A673 (cell line): ENCODE measurements at places on chromosomes 7 and 10.

DNA sequence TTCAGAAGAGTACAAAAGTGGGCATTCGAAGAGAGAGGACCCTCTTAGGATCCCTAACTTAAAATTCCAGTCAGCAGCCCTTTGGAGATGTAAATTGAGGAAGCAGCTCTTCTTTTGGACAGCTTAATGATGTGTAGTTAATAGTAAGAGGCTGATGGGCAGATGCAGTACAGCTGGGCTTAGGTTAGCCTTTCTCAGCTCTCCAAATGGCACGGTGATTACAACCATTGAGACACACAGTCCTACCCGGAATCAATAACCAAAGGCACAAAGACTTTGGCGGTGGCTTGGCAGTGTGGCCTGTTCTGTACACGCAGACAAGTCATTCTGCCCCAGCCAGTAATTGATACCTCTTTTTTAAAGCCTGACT, 26.8 kb downstream of the GAD2 start:
- no peak for DNase-seq

DNA sequence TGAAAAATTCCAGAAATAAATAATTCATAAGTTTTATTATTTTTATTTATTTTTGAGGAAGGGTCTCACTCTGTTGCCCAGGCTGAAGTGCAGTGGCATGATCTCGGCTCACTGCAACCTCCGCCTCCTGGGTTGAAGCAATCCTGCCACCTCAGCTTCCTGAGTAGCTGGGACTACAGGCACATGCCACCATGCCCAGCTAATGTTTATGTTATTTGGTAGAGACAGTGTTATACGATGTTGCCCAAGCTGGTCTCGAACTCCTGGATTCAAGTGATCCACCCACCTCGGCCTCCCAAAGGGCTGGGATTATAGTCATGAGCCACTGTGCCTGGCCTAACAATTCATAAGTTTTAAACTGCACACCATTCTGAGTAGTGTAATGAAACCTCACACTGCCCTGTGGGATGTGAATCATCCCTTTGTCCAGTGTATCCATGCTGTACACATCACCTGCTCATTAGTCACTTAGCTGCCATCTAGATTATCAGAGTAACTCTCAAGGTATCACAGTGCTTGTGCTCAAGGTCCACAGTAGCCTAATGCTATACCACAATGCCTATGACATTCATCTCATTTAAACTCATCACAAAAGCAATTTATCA, 17.9 kb downstream of the RTKN2 start:
- no peak for DNase-seq

- DNase-seq, result no peak
Measured at GRCh38 chr10:110147961-110148360, 59.4 kb upstream of the MXI1 start.

GRCh38 chr7:118657391-118658005, 433.0 kb downstream of the ANKRD7 start:
- no peak for DNase-seq

DNA sequence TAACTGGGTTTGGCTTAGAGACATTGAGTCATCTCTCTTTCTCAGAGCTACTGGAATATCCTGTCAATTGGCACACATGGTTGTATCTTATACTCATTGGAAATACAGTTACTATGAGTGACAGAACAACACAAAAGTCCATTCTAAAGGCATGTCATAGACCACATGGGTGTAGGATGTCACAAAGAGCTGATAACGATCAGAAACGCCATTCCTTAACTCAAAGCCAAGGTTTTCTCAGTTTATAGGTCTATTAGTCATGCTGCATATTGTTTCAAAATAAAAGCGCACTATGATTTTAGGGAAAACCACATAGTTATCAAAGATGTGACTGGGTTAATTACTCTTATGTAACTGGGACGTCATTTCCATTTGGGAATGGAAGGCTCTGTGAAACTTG, 147.2 kb upstream of the FAM171A1 start:
- peak; percentile 12 for DNase-seq

DNA sequence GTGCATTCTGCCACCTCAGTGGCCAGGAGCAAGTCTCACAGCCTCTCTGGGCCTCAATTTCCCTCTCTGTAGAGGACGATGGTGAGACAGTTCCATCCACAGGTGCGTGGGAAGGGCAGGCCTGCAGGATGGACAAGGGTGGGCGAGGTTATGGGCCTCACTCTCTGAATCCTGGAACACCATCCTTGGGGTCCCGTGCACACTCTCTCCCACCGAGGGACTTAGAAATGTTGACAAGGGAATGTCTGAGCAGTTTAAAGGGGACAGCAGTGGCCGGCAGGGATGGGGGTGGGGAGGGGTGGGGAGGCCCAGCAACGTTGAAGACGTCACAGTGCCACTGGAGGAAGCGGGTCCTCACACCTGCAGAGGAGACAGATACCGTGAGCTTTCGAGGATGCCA, 111.5 kb downstream of the FOXL3 start:
- DNase-seq, result no peak

GRCh38 chr10:66925896-66926715, at the start of gene LRRTM3:
LRRTM3 (plus strand) TSS chr10:66926036.
- DNase-seq, result peak; percentile 83

DNA sequence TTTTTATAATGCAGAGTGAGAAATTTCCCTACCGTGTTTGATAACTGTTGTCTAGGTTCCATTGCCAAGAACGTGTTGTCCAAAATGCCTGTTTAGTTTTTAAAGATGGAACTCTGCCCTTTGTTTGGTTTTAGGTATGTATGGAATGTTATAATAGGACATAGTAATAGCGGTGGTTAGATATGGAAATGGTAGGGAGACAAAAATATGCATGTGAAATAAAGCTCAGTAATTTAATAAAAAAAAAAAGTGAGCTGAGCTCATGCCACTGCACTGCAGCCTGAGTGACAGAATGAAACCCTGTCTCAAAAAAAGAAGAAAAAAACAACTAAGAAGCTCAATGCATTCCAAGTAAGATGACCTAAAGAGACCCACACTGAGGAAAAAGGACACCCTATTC, 72.9 kb downstream of the ZNF783 start:
- DNase-seq, result no peak

- no peak for DNase-seq
Measured at GRCh38 chr7:66169616-66170015, 35.5 kb upstream of the TPST1 start.

DNA sequence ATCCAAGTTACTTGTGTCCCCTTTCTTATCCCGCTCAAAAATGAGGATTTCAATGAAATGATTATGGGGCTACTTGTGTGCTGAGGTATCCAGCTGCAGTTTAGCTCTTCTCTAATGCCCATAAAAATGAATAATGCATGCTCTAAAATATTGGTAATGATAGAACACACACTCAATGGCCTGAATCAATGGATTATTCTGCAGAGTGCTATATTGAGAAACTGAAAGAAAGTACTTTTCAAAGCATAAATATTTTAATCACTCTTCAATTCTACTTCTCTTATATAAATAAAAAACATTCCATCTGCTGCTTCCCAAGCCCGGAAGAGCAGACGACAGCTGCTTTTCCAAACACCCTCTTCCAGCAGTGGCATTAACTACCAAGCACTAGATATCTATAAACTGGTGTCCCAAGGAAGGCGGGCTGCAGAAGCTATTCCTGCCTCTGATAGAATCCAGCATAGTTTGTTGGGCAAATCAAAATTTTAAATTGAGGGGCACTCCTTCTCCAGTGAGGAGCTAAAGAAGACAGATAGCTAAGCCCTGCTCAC, 284.9 kb upstream of the AOAH start:
- no peak for DNase-seq

GRCh38 chr10:121710971-121711370, 112.7 kb upstream of the FGFR2 start:
- no peak for DNase-seq

- peak; percentile 83 for DNase-seq
Measured at GRCh38 chr10:77837248-77837924, 89.2 kb downstream of the DLG5 start.

- no peak for DNase-seq
Measured at GRCh38 chr10:109308971-109309370, 614.3 kb downstream of the XPNPEP1 start.

GRCh38 chr7:115789901-115790300, 240.7 kb downstream of the TFEC start:
- DNase-seq, result no peak

- no peak for DNase-seq
Measured at GRCh38 chr10:112875476-112876267, 74.4 kb upstream of the TCF7L2 start.

- peak; percentile 29 for DNase-seq
Measured at GRCh38 chr7:99365318-99366141, 9.0 kb upstream of the ARPC1B start.

DNA sequence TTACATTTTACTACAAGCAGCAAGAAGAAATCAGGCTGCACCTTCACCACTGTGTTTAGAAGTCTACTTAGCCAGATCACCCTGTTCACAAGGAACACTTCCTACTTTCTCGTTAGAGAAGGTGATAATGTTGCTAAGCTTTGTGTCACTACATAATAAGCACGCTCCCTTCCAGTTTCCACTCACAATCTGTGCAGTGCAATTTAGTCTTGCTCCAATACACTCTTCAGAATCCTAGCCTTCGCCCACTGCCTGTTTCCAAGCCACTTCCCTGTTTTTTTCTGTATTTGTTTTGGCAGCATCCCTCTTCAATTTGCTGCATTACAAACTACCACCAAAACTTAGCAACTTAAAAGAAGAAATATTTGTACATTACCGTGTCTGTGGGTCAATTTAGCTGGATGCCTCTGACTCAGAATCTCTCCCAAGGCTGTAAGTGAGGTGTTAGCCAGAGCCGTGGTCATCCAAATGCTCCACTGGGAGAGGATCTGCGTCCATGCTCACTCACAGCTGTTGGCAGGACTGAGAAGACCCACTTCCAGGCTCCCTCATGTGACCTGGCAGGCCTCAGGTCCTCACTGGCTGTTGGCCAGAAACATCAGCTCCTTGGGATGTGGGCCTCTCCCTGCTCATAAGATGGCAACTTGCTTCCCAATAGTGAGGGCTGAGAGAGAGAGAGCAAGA, 110.4 kb downstream of the PON1 start:
- DNase-seq, result no peak

DNA sequence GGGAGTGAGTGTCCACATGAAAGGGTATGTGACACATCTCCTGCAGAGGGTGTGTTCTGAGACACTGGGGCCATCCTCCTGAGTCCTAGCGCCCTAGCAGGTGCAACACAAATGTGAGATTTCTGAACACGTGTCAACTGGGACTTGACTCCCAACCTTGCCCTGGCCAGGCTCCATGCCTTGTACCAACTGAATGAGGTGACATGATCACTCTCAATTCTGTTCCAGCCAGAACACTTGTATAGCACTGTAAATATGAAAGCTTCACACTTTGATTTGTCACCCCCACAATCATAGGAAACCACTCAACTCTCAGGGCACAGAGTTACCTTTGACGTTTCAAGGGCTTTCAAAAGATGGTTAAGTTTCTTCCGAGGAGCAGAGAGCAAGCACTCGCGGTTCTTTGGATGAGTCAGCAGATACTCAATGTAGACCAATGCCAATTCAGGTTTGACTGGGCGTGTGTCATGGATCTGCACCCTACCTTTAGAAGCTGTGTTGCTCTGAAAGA, 48.6 kb downstream of the NCAPG2 start:
- DNase-seq, result no peak

GRCh38 chr7:128443831-128444600, 11.7 kb upstream of the HILPDA start:
- no peak for DNase-seq

DNA sequence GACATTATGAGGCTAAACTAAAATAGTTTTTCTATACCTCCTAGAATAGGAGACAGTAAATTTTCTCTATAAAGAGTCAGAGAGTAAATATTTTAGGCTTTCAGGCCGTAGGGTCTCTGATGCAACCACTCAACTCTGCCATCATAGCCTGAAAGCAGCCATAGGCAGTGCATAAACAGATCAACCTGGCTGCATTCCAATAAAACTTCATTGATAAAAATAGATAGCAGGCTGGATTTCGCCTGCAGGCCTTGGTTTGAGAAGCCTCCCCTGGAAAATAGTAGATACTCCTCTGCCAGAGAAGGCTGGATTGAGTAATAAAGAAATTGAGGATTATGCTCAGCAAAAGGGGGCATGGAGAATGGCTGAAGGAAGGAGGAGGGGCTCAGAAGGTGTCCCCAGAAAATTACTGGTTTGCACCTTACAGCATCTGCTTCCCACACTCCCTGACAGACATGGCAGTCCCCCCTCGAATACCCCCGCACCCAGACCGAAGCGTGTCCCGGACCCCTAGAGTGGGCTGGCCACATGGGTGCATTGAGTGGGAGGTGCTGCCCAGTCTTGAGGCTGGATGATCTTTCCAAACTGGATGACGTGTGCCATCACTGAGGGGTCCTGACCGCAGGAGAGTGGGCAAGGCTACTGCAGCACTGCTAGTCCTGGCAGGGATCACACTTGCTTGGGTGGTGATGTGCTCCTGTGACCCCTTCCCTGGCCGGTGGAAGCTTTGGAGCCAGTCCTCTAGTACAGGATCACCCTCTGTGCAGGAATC, 126.6 kb downstream of the PTPN20 start:
- DNase-seq, result no peak

GRCh38 chr7:28177836-28178235, 2.8 kb downstream of the JAZF1 start:
- no peak for DNase-seq

GRCh38 chr10:79292891-79293746, 54.1 kb upstream of the PPIF start:
- DNase-seq, result no peak

GRCh38 chr10:125201791-125202622, 41.6 kb upstream of the CTBP2 start:
- DNase-seq, result no peak

DNA sequence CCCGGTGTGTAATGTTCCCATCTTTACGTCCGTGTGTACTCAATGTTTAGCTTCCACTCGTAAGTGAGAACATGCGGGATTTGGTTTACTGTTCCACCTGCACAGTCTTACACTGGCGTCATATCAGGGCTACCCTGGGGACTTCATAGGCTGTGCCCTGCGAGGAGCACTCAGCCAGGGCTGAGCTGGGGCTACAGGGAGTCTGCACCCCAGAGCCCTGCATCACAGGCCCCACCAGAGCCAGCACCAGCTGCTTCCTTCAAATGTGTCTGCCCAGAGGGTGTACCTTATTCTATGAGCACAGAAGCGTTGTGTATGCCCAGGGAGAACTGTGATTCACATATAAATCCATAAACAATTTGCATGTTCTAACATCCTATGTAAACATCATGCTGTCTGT, 277.1 kb downstream of the TCERG1L start:
- DNase-seq, result no peak

DNA sequence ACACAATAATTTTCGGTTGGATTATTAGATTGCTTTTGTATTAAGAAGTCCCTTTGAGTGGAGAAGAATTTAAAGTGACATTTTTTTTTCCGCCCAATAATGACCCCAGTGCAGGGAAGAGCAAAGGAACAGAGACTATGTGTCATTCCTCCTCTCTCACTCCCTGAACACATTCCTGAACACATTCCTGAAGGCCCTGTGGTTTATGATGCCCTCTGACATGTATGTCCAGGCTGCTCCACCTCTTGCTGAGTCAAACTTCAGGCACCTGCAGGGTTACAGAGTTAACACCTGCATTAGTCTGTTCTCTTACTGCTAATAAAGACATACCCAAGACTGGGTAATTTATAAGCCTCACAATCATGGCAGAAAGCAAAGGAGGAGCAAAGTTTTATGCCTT, 704.0 kb upstream of the LRRN3 start:
- DNase-seq, result no peak
